ENCODE measurements at places on chromosomes 5 and 9.
A peak's percentile ranks its signal among the peaks of the same experiment; 100 is the strongest.

GRCh38 chr5:115274584-115274983 lies 11.9 kb upstream of the PGGT1B start:
- no peak for DNase-seq

- no peak for DNase-seq
Observed at GRCh38 chr5:106818552-106818951, 852.2 kb downstream of the EFNA5 start.

DNA sequence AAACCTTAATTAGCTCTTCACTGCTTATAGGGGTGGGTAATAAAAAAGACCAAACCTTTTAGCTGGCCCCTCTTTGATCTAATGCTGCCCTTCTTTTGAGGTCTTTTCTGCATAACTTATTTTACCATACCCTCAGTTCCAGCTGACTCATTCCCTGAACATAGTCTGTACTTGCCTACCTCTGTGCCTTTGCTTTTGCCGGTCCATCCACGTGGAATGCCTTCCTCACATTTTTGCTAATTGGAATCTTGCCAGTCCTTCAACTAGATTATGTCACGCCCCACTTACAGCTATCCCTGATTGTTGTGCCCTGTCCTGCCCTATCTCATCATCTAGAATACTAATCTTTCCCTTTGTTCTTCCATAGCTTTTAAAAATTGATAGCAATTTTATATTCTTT lies 44.2 kb downstream of the FAF2 start:
- no peak for DNase-seq

DNA sequence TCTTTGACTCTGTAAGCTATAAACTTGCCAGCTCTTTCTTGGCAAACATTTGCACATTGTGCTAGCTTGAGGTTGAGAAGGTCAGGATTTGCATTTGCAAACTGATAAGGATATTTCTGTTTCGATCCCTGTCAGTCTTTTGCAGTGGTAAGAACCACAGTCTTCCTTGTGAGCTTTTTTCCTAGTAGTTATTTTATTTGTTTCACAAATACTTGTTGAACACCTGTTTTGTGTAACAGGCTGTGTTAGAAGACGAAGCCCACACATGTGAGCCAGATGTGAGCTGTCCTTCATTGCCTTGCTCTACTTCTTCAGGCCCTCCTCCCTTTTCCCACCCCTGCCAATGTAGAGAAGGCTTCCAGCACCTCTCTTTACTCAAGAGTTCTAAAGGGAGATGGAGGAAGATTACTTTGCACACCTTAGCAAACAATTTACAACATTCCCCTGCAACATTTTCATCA lies 327.0 kb upstream of the KLF4 start:
- no peak for DNase-seq

DNA sequence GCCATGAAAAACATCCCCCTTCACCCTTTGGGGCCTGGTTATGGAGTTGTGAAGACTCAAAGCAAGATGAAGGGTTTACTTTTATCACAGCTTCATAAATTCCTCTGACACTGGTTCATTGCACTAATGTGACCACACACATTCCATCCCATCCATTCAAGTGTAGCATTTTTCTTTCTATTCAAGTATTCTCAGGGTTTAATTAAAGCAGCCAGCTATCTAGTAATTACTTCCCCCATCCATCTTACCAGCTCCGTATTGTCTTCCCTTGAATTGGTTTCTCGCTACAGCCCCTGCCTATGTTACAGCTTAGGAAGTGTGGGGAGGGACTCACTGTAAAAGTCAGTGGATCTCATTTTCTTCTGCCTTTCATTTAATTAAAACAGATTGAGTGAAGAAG lies 387.0 kb upstream of the RFX3 start:
- DNase-seq, result no peak

GRCh38 chr5:81849770-81850367 lies 99.0 kb upstream of the SSBP2 start:
- no peak for DNase-seq

GRCh38 chr5:96434201-96434645 lies 1.2 kb upstream of the PCSK1 start:
- DNase-seq, result peak; percentile 94

DNA sequence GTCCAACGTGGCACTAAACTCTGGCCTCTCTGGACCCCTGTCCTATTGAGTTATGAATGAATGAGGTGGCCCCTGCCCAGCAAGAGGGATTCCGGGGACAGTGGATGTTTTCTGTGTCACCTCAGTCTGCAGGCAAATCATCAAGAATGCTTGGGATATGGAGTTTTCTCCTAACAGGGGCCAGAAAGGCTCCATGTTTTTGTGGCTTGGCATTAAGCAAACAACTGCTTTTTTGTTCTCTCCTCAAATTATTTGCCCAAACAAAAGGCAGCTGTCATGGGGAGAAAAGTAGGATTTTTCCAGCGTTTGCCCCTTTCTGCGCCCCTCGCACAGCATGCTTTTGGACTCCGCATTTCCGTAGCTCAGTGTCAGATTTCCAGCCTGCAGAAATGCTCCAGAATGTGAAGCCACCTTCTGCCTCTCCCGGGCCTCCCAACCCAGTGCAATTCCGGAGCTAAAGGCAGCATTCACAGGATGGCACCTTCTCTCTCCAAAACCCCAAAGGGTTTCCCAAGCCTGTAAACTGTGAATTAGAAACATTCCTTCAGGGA lies 553.3 kb downstream of the CCDC171 start:
- no peak for DNase-seq

DNA sequence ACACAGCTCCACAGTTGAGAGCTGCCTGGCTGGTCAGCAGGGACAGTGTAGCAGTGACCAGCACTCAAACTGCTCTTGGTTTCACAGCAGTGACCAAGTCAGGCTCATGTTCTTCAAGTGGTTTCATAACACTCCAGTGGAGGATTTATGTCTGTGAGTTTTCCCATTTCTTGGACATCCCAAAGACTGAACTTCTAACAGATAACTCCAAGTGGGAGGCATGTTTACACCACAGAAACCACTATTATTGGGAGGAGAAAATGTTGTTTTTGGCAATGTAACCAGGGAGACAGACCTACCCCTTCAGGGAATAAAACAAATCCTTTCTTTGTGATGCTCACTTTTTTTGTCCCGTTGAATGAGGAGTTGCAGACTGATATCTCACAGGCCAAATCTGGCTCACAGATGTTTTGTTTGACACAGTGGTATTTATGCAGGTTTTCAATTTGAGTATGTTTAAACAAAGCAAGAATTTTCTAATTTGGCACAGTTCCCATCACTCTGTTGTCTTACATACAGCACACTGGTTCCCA lies 141.5 kb downstream of the RMI1 start:
- DNase-seq, result peak; percentile 64

DNA sequence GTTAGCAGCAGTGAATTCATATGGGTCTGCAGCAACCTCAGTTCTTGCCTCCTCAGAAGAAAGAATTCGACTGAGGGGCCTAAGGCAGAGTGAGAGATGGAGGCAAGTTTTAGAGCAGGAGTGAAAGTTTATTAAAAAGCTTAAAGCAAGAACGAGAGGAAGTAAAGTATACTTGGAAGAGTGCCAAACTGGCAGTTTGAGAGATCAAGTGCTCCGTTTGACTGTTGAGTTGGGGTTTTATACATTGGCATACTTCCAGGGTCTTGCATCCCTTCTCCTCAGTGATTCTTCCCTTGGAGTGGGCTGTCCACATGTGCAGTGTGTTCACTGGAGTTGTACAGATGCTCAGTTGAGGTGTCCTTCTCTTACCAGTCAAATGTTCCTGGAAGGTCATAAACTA lies 203.6 kb downstream of the SPATA31D1 start:
- no peak for DNase-seq

DNA sequence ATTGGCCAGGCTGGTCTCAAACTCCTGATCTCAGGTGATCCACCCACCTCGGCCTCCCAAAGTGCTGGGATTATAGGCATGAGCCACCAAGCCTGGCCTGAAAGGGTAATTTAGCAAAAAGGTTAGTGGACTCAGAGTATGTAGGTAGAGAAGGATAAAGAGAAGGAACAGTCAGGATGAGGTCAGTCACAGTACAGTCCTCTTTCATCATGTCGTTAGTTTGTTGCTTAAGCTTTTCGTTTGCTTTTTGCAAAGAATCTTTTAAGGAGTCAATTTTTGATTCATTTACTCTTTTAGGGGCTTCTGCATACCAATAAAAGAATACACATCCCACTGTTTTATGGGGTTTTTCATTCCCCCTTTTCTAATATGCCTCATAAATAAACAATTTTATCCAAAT lies 17.8 kb upstream of the GBGT1 start:
- no peak for DNase-seq

DNA sequence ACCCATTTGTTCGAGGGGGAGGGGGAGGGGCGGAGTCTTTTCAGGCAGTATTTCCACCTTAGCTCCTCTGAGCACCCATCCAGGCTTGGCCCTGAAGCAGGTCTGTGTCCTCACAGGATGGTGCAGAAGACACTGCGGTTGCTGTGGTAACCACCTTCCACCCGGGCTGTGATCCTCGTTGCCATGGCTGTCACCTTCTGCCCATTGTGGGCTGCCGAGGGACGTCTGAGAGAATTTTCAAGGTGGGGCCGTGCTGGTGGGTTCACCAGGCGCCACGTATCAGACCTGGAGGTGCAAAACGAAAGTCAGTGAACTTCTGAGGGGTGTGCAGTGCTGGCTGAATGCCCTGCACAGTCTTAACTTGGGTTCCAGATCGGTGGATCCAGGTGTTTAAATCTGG lies 26.7 kb downstream of the POLR1E start:
- DNase-seq, result no peak

DNA sequence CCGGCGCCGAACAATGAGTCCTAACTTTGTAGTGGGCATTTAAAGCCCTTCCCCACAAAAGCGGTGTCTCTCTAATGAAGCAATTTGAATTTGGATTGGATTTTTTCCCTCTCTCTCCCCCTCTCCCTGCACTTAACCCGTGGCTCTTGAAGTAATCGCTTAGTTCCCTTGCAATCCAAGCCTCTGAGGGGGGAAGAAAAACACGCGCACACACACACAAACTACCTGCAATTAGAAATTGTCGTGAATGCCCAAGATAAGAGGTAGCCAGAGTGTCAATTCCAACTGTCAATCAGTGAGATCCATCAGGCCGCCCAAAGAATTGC lies 1.2 kb downstream of the LHX6 start:
- no peak for DNase-seq

DNA sequence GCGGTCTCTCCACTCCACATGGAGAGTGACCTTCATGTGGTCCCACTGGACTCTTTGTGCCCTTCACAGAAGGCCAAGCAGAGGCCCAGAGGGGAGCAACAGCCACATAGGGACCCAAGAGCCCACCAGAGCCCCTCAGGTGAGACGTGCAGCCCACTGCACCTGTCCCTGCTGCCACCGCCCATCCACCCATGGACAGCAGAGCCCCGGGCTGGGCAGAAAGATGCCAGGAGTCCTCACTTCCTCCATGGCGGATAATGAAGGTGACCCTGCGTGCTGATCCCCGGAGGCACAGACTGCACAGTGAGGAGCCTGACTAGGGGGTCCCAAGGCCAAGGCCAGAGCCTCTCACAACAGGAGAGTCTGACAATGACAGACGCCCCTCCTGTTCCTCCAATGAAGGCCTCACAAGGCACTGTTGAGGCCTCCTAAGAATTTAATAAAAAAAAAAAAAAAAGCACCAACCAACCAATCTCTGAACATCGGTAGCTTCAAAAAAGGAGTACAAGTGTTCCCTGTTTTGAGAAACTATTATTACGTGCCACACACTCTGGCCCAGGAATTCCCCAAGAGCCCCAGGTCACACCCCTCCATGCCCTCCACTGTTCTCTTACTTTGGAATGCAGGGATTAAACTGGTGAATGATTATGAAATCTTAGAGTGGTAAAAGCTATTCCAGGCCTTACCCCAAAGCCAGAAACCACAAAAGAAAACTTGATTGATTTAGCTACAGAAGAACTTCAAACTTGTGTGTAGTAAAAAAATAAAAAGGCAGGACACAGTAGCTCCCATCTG lies 2.8 kb upstream of the PPP1R26 start:
- no peak for DNase-seq

GRCh38 chr5:67182301-67182790 lies 14.3 kb downstream of the CD180 start:
- no peak for DNase-seq

DNA sequence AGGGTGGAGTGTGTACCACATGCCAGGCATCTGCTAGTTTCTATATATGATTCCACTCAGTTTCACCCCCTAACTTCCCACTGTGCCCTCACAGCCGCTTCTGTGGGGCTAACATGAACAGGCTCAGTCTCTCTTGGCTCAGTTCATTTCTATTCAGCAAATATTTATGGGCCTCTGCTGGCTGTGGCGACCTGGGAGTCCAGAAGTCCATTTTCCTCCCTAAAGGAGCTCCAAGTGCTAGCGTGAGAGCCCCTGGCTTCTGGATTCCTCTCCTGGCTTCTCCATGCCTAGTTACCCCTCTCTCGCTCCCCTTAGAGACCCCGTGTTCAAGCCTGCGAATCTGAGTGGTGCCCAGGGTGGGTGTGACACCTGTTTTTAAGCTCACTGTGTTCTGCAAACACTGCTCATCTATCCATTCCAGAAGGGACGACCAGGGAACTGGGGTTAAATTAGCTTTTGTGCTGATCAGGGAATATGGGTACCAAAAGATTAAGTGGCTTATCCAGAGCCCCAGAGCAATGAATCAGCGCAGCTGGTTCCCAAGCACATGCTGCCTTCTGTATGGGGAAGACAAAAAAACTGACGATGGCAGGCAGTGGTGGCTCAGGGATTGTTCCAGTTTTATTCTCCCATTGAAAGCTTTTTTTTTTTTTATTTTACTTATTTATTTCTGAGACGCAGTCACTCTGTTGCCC lies 57.6 kb downstream of the HMCN2 start:
- no peak for DNase-seq

DNA sequence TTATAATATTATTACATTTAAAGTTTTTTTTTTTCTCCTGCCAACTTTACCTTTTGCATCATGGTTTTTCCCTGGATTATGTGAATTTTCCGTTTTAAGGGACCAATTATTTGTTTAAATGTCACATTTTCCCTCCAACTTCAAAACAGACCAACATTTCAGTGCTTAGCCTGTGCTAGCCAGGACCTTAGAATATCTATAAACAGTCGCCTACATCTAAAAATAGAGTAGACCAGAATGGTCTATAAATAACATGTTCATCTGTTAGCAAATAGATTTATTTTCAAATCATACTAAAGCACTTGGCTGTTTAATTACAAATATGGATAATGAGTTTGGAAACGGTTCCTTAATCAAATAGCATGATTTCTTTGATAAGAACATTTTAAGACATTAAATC lies 192.0 kb downstream of the FBN2 start:
- no peak for DNase-seq

GRCh38 chr9:114319147-114319546 lies 3.8 kb upstream of the ORM1 start:
- no peak for DNase-seq

DNA sequence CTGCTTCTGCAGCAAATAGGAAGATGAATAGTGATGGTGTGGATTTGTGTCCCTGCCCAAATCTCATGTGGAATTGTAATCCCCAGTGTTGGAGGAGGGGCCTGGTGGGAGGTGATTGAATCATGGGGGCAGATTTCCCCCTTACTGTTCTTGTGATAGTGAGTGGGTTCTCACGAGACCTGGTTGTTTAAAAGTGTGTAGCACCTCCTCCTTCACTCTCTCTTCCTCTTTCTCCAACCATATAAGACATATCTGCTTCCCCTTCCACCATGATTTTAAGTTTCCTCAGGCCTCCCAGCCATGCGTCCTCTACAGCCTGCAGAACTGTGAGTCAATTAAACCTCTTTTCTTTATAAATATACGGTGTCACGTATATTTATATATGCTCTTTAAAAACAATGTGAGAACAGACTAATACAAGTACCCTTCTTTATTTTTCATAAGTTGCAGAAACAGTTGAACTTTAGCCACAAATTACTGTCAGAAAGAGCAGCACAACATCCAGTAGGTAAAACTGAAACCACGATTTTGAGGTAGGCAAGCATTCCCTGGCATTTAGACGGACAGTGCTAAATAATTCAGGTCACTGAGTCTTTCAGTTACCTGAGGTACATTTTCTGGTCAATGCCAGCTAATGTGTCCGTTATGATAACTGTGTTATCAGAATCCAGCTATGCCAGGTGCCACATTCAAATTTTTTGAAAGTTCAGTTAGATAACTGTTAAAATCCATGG lies 79.3 kb upstream of the SPEF2 start:
- no peak for DNase-seq
